ENCODE measurements at places on chromosomes 16 and 17.

DNA sequence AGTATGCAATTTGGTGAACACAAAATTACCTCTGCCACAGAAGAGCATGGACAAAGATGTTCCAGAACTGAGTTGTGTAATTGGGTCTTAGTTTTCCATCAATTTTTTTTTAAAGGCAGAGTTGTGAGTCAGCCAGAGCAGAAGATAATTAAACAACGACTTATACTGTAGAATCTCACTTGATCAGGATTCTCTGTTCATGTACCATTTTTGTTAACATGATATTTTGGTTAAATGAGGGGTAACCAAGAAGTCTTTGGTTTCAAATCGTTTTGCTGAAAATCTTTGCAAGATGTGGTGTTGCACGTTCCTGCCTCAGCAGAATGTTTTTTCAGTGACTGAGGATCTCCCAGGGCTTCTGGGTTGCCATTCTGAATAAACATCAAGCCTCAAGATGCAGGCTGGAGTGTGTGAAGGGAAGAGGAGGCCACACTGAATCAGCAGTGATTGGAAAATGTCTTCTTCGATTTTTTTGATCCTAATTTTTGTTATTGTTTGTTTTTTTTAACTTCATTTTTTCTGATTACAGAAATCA lies 232.6 kb upstream of the IRX3 start:
- no peak for DNase-seq

- peak; percentile 77 for DNase-seq
Measured at GRCh38 chr17:43766413-43767052, 7.9 kb upstream of the SOST start.

GRCh38 chr17:57697891-57698711 lies 47.0 kb downstream of the CCDC182 start:
- DNase-seq = no peak

DNA sequence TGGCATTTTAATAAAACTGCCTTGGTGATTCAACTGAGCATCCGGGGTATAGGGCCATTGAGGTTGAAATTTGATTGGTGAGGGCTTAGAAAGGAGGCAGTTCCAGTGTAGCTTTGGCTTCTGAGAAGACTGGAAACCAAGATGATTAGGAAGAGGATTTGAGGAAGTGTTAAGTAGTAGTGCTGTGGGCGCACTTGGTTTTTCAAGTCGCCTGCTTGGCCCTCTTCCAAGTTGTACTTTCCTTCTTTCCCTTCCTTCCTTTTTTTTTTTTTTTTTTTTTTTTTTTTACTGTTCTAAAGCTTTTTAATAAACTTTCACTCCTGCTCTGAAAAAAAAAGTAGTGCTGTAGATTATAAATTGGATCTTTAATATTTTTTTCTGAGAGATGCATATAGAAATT lies 320.5 kb downstream of the UTP18 start:
- DNase-seq = no peak

GRCh38 chr16:85114909-85115567 lies 2.8 kb upstream of the CIBAR2 start:
- peak; percentile 97 for DNase-seq

All from activated CD8-positive, alpha-beta memory T cell treated with anti-CD3 and anti-CD28 coated beads for 24 hours (primary cell).